ENCODE measurements at places on chromosomes 5 and 9. TPM values are rescaled to one million over a fixed set of nuclear protein-coding genes. Genes with fewer than 3 reads are reported as not detected.

DNA sequence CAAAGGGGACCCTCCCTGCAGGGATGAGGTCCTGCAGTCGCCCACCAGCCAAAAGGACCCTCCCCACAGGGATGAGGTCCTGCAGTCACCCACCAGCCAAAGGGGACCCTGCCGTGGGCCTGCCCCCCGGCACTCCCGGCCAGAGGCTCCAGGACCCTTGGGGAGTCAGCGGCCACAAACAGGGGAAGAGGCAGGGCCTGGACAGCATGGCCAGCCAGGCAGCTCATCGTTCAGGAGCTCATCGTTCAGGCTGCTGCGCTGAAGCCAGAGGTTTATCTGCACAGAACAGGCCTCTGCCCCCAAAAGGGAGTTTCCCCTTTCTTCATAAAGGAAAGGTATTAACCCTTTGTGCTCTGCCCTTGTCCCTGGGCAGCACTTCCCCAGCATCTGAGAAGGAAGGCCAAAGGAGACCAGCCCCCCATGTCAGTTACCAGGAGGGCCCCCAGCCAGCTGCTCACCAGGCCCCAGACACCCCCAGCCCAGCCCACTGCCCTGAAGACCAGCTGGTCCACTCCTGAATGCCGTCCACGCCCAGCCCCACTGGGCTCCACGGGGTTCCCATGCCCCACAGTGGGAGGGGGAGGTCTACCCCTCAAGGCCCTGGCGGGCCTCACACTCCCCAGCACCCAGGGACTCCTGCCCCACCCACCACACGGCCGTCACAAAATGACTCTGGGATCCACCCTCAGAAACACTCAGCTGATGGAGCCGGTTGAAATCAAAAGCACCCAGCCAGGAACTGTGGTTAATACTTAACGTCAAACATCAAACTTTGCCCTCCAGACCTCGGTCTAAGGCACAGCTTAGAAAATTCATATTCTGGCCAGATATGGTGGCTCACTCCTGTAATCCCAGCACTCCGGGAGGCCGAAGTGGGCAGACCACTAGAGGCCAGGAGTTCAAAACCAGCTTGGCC is 6.3 kb downstream of the SLC12A7 start:
- no peak for DNase-seq

GRCh38 chr9:3435732-3436131 is 90.1 kb downstream of the RFX3 start:
- no peak for DNase-seq

SCGB3A1 gene
- total RNA-seq: not detected

SIL1 gene
- 72.8 TPM for total RNA-seq

HMCN2 gene
- total RNA-seq: not detected

WDR38 gene
- not detected for total RNA-seq
